Ovary (tissue), 10 donors: ENCODE measurements at places on chromosomes 2 and 18. TPM values are rescaled to one million over a fixed set of nuclear protein-coding genes. Genes with fewer than 3 reads are reported as not detected.
A peak's percentile ranks its signal among the peaks of the same experiment; 100 is the strongest.

DNA sequence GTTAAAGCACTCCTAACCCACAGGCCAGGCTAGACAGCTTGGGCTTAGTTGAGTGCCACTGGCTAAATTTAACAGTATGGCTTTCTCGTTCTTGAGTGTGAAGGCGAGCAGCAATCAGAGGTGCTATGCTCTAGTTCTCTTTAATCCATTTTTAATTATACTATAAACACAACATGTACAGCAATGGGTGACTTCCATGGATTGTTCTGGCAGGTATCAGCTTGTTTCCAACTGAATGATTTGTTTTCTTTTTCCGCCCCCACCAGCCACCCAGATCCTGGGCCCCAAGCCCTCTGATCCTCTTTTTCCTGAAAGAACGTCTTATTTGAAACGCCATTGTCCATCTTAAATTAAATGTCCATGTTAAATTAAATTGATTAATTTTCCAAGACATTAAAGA lies 244.8 kb downstream of the IKZF2 start:
- no peak for DNase-seq

GRCh38 chr2:78145997-78146722 lies 624.0 kb upstream of the LRRTM4 start:
- DNase-seq = no peak

- no peak for DNase-seq
Observed at GRCh38 chr2:200617156-200618053, 31.6 kb downstream of the AOX1 start.

DNA sequence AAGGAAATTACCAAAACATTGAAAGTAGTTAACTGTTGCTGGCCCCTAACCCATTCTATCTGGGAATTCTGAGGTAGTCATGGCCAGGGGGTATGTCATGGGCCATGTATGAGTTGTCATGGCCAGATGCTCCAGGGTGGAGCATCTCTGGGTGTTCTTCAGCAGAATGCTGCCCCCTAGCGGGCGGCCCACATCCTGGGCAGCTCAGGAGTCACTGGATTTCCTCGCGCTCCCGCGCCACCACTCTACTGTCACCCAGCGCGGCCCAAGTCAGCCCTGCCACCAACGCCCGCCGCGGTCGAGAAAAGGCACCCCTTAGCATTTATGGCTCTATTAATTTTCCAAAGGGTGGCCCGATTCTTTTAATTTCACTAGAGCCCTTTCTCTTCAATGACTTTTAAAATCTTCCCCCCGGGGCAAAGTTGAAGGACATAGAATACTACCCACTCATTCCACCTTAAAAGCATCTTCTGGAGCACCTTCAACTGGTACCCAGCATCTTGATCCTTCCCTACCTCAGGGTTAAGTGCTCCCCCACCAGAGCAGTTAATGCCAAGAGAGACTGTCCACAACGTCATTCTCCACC lies 41.6 kb downstream of the PKDCC start:
- peak; percentile 77 for DNase-seq

- DNase-seq = no peak
Observed at GRCh38 chr2:230924092-230924469, 961 bp downstream of the GPR55 start.

DNA sequence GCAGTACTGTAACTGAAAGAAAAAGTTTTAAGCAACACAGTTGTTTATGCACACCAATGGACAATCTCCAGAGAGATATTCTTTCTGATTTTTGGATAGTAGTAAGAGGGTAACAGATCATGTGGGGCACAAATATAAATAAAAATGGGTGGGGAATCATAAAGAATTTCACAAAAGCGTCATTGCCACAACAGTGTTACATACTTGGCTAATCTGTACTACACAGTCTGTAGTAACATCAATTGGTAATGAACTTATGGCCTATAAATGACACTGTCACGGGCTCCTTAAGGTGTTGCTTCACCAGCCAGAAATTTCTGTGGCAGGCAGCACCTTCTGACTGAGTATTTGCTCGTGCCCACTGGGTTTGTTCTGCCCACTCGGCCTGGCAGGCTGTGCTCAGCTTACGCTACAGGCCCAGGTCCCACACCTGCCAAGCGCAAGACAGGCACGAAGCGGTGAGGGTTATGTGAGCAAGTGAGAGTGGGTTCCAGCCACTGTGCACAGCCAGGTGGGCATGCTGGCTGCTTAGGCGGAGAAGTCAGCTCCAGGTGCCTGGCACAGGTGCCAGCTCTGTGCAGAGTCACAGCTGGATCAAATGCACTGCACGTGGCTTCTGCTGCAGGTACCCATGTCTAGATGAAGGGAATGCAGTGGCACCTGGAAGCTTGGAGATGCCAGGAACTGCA lies 532.5 kb upstream of the SLC39A10 start:
- DNase-seq = no peak

The PSMD14 gene
- total RNA-seq = 19.4 TPM

The GPR39 gene
- total RNA-seq = 0.83 TPM

The DSC3 gene
- total RNA-seq = 2.1 TPM

The RMDN2 gene
- total RNA-seq = 5.2 TPM
